AG10803 (cell line): ENCODE measurements at places on chromosomes 1 and 21.

DNA sequence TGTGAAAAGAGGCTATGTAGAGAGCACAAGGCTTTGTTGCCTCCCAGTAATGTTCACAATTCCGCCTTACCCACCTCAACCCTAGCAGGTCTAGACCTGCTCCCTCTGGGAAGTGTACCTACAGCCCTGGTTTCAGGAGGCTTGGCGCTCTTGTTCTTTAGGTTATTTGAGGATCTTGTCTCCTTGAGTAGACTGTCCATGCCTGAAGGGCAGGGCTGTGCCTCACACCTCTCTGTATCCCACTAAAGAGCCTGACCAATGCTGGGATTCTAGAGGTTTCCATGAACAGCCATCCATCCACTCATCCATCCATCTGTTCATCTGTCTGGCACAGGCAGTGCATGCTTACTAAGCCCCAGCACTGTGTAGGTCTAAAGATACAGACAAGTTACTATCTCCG lies 1.0 kb downstream of the RAB7B start:
- no peak for DNase-seq

DNA sequence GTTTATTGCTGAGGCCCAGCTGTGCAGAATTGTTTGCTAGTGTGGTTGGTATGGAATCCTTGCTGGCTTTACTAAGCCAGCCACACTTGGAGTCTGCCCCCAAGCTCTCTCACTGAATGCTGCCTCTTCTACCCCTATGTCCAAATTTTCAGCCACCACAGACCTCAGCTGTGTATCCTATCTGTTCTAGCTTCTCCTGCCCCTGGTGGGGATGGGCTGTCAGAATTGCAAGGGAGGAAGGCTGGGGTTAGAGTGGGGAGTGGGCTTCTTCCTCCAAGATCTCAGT lies 4.4 kb downstream of the NHLH1 start:
- DNase-seq, result no peak

DNA sequence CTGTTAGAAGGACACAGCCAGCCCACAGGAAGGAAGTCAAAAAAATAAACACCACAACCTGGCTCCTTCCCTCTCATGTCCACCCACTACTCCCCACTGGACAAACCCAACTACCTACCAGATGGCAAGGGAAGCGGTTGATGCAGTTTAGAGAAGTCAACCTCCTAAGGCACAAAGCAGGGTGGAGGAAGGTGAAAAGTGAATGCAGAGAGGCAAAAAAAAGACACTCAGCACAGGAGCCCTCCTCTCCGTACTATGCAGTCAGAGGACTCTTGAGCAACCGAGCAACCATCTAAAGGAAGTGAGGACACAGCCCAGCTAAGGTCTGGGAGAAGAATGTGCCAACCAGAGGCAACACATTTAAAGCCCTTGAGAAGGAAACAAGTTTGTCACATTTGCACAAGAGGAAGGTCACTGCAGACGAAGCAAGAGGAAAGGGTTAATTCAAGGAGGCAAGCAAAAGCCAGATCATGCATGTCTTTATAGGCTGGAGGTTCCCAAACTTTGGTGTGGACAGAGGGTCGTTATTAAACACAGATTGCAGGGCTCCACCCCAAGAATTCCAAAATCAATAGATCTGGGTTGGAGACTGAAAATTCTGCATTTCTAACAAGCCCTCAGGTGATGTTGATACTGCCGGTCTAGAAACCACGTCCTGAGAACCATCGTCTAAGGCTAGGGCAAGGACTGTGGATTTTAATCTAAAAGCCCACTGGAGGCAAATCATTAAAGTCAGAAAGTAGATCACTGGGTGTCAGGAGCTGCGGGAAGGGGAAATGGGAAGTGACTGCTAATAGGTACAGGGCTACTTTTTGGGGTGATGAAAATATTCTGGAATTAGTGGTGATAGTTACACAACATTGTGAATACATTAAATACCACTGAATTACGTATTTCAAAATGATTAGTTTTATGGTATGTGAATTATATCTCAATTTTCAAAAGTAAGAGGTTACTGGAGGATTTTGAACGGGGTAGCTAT lies 19.7 kb downstream of the TP53BP2 start:
- no peak for DNase-seq

GRCh38 chr1:53335661-53336060 lies 7.8 kb upstream of the LRP8 start:
- no peak for DNase-seq

DNA sequence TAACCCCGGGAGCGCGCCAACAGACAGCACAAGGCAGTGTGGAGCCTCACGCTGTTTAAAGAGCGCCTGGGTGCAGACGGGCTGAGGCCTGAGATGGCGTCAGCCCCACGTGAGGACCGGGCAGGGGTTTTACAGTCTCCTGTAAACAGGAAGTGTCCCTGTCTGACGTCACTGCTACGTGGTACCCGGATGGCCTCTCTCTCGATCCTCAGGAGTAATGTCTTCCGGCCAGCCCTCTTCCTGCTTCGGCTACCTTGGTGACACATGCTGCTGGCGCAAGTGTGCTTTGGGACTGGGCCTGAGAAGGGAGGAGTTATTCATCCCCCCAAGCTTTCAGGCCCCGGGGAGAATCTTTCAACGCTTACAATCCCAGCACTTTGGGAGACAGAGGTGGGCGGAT lies 41.2 kb downstream of the CNST start:
- DNase-seq, result no peak

DNA sequence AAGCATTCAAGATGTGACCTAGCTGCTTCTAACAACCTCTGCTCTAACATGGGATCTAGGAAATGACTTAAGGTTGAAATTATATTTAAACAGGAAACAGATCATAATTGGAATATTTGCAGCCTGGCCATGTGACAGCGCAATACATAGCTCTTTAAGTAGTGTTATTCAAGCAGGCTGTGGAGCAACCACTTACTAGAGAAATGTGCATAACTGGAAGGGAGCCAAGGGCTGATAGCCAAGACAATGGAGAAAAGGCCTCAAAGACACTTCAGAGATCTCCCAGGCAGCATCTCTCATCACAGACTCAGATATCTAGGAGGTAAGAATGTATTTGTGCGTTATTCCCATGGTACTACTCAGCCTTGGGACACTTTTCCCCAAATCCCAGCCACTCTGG lies 823.0 kb upstream of the PRMT6 start:
- DNase-seq, result no peak

DNA sequence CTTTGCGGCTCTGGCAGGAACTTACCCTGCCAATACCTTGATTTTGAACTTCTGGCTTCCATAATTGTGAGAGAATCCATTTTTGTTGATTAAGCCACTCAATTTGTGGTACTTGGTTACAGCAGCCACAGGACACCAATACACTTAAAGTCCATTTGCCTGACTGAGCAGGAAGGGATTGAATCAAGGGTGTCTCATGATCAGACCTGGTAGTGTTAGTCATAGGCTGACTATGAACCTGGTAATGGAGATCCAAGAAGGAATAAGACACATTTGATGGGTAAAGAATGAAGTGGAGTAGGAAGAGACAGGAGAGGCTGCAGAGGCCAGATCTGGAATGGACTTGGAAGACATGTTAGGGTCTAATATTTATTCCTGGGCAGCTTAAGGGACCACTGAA lies 31.2 kb upstream of the MAP1LC3C start:
- no peak for DNase-seq

GRCh38 chr1:53139951-53140361 lies 2.5 kb downstream of the SLC1A7 start:
- DNase-seq, result peak; percentile 86

DNA sequence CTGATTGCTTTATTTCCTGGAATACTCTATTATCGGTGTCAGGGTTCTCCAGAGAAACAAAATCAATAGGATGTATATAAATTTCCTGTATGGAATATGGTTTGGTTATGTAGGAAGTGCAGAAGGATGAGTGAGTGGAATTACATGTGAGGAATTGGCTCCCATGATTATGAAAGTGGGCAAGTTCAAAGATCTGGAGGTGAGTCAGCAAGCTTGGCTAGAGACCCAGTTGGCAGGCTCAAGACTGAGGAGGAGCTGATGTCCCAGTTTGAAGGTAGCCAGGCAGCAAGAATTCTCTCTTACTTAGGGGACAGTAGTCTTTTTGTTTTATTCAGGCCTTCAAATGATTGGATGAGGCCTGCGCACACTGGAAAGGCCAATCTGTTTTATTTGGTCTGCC lies 57.5 kb downstream of the MAP3K7CL start:
- DNase-seq, result peak; percentile 92

- DNase-seq, result no peak
Observed at GRCh38 chr1:50047916-50048694, 24.4 kb upstream of the AGBL4 start.

- peak; percentile 78 for DNase-seq
Observed at GRCh38 chr1:55374801-55375616, 159.8 kb upstream of the USP24 start.

- no peak for DNase-seq
Observed at GRCh38 chr1:3457910-3458883, 3.7 kb downstream of the ARHGEF16 start.

DNA sequence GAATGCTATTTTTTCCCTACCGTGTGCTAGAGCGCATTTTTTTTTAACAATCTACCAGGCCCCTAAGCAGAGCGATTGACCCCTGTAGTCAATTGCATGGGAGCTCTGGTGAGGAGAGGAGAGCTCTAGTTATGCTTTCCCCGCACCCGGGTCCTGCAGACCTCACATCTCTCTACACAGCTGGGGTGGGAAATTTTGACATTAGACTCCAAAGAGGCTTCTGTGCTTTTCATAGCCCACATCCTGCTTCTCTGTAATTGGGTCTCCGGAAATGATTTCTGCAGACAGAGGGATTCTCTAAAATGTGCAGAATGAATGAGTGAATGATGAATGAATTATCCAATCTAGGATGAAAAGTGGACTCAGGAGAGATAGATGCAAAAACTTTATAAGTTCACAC lies 41.5 kb upstream of the DUSP10 start:
- no peak for DNase-seq

DNA sequence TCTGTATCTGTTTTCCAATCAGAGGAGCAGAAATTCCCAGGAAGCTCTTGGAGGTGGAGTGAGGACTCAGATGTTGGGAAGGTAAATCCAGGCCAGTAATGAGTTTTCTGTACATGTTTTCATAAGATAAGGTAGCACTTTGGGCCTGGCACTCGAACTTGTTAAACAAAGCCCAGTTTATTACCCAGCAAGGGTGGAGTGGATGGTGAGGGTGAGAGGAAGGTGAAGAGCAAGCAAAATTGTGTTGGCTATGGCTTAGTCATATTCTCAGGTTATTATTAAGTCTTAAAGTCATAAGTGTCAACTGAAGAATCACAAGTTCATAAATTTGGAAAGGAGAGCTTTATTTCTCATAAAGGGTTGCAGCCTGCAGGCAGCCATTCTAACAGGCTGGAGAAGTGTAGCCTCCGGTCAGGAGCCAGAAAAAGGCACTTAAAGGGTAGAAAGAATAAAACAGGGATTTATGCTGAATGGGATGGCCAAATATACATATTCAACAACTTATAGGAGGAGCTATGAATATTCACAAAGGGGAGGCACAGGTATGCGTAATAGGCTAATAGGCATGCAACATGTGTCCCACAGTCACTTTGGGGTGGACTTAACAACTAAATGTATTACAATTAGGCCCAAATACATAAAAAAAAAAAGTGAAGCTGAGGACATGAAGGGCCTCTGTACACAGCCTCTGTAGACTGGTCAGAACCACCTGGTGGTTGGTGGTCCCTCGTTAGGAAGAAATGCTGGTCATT lies 523.9 kb downstream of the LMO4 start:
- no peak for DNase-seq
